Panc1 (cell line): ENCODE measurements at places on chromosomes 4 and X. TPM values are rescaled to one million over a fixed set of nuclear protein-coding genes. Genes with fewer than 3 reads are reported as not detected.

DNA sequence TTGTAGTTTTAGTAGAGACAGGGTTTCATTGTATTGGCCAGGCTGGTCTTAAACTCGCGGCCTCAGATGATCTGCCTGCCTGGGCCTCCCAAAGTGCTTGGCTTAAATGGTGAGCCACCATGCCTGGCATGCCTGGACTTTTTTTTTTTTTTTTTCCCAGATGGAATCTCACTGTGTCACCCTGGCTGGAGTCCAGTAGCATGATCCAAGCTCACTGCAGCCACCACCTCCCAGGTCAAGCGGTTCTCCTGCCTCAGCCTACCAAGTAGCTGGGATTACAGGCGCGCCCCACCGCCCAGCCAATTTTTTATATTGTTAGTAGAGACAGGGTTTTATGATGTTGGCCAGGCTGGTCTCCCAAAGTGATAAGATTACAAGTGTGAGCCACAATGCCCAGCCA, 8.4 kb downstream of the UBE2K start:
- DNase-seq, result no peak

The SCLT1 gene
- total RNA-seq, result 9.7 TPM

DNA sequence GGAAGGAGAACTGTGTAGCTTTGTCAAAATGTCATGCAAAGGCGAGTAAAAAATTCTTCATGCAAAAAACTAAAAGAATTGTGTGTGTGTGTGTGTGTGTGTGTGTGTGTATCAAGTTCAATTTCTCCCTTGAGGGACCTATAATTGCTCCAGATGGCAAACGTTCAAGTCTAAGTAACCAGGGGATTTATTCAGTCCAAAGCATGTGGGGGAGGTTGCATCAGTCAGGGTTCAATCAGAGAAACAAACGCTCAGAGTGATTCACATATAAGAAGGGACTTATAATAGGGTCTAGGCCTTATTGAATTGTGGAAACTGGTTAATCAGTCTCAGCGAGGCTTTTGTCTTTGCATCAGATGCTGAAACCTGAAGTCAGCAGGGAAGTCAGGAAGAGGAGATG, 5.0 kb downstream of the DCAF8L1 start:
- DNase-seq, result no peak

GRCh38 chrX:134821370-134821769, 163.1 kb upstream of the PLAC1 start:
- no peak for DNase-seq

The TCEAL6 gene
- not detected for total RNA-seq

The IRAK1 gene
- total RNA-seq, result 432 TPM

DNA sequence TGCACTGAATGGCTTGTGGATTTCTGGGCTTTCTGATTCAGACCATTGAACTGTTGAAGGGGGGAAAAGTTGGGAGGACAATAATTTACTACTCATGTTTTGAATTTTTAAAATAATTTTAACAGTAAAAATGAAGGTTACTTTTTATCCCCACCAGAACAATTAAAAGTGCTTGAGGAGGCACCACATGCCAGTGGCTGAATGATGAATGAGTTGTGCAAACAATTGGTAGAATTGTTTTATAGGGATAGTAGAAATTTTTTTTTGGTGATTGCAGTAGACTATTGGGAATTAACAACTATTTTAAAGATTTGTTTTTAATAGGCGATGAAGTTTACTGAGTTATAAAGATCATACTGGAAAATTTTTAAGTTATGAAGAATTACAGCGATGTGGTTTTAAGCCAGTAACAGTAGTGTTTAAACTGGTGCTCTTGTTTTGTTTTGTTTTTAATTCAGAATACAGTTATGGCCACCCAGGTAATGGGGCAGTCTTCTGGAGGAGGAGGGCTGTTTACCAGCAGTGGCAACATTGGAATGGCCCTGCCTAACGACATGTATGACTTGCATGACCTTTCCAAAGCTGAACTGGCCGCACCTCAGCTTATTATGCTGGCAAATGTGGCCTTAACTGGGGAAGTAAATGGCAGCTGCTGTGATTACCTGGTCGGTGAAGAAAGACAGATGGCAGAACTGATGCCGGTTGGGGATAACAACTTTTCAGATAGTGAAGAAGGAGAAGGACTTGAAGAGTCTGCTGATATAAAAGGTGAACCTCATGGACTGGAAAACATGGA, 2.7 kb downstream of the REST start:
- DNase-seq, result no peak

- no peak for DNase-seq
Observed at GRCh38 chr4:175109933-175110332, 191.8 kb downstream of the ADAM29 start.

DNA sequence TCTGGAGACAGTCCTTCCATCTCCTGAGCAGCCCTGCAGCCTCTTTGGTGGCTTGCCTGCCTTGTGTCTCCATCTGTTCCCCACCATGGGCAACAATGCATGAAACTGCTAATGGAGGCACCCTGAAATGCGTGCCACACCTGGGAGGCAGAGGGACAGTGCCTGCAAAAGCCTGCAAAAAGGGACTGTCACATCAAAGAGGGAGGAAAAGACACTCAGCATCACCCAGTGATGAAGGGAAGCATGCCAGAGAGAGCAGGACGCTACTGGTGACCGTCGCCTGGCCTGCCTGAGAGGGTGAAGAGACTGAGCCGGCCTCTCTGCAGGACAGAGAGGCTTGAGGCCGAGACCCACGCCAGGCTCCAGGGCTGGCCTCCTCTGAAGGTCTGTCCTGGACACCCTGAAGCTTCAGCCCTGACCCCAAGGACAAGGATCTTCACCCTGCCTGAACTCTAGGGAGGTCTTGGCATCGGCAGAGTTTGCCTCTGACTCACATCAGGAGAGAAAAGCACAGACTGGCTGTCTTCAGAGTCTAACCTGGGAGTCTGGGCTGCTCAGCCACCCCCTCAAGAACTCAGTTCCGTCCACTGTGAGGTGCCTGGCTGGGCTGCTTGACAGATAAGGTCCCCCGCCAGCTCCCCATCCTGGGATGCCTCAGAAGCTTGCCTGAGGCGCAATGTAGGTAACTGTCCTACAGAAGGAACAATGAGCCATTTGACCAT, 8.1 kb downstream of the ACSL1 start:
- no peak for DNase-seq

GRCh38 chr4:102569200-102569599, 68.0 kb downstream of the NFKB1 start:
- no peak for DNase-seq
